Ecto neural progenitor cell (in vitro differentiated cells): ENCODE measurements at places on chromosomes 4 and X.

GRCh38 chrX:4005281-4005680 is 291.8 kb upstream of the PRKX start:
- DNase-seq = no peak

- DNase-seq = no peak
Observed at GRCh38 chrX:19791562-19791961, 95.8 kb downstream of the SH3KBP1 start.

- DNase-seq = no peak
Observed at GRCh38 chr4:6539009-6539764, 35.8 kb upstream of the MAN2B2 start.

GRCh38 chrX:11478911-11479310 is 185.7 kb downstream of the AMELX start:
- no peak for DNase-seq

GRCh38 chrX:67700602-67701001 is 156.8 kb downstream of the AR start:
- DNase-seq = no peak

DNA sequence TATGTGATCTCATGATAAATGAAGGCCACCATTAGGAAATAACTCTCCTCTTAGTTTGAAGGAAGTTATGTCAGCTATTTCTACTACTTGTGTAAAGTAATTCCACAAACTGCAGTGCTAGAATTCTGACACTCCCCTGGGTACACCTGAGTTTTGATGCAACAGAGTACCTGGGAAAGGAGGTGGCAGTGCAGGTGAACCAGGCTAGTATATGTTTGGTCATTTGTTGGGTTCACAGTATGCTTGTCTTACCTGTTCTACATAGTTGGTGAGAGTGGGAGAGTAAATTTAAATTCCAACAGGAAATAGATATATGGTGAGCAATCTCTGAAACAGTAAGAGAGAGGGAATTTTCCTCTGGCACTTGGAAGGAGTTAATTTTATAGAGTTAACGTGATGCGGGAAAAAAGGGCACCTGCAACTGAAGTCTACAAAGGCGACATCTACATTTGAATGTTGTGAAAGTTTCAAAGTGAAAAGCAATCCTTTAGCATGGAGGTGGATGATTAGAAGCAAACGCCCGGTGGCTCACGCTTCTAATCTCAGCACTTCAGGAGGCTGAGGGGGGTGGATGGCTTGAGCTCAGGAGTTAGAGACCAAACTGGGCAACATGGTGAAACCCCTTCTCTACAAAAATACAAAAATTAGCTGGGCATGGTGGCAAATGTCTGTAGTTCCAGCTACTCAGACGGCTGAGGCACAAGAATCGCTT is 8.3 kb upstream of the SLC10A6 start:
- DNase-seq = no peak

DNA sequence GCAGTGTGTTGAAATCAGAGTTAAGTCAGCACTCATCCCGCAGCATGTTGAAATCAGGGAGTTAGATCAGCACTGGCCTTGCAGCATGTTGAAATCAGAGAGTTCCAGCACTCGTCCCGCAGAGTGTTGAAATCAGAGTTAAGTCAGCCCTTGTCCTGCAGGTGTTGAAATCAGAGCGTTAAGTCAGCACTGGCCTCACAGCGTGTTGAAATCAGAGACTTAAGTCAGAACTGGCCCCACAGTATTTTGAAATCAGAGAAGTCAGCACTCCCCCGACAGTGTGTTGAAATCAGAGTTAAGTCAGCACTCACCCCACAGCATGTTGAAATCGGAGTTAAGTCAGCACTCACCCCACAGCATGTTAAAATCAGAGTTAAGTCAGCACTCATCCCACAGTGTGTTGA is 10.9 kb upstream of the UVSSA start:
- DNase-seq = no peak

GRCh38 chrX:48794911-48795515 is 6.9 kb upstream of the HDAC6 start:
- DNase-seq = no peak
